CD4-positive, alpha-beta T cell treated with Interleukin-17A for 4 hours (primary cell): ENCODE measurements at places on chromosomes 7 and 10.

DNA sequence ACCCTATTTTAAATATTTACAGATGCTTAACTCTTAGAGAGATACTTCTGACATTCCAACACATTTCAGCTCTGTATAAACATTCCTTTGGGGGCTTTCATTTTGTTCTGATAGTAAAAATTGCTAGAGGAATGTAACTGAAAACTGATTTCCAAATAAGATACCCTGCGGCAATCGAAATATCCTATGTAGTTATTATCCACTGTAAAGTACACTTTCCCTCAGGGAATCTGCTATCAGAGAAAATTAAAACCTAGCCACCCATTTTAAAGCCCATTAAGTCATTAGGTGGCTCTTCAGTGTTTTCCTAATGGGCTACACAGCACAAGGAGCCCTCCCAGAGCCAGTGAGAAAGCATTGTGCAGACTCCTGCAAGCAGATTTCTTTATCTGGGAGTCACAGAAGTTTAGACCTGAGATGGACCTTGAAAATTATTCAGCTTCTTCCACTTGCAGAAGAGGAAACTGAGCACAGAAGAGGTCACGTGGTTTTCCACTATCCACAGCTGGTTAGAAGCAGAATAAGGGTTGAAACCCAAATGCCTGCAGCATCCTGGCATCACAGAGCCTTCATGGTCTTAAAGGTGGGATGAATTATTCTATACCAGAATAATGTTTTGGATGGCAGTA is 12.6 kb upstream of the CPVL start:
- DNase-seq, result no peak

- DNase-seq, result no peak
These were observed 145.1 kb downstream of the CTNNA3 start for GRCh38 chr10:67550838-67551402.

GRCh38 chr10:122019414-122019975 is 30.5 kb downstream of the TACC2 start:
- DNase-seq, result no peak

- no peak for DNase-seq
These were observed 758.7 kb upstream of the CELF2 start for GRCh38 chr10:10259013-10259412.

GRCh38 chr7:672891-673290 is 53.6 kb upstream of the DNAAF5 start:
- DNase-seq, result no peak

DNA sequence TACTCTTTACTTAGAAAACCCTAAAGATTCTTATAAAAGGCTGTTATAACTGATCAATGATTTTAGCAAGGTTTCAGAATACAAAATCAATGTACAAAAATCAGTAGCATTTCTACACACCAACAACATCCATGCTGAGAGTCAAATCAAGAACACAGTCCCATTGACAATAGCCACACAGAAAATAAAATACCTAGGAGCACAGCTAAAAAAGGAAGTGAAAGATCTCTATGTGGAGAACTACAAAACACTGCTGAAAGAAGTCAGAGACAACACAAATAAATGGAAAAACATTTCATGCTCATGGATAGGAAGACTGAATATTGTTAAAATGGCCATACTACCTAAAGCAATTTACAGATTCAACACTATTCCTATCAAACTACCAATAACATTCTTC is 427.0 kb downstream of the KCNMA1 start:
- DNase-seq, result no peak

DNA sequence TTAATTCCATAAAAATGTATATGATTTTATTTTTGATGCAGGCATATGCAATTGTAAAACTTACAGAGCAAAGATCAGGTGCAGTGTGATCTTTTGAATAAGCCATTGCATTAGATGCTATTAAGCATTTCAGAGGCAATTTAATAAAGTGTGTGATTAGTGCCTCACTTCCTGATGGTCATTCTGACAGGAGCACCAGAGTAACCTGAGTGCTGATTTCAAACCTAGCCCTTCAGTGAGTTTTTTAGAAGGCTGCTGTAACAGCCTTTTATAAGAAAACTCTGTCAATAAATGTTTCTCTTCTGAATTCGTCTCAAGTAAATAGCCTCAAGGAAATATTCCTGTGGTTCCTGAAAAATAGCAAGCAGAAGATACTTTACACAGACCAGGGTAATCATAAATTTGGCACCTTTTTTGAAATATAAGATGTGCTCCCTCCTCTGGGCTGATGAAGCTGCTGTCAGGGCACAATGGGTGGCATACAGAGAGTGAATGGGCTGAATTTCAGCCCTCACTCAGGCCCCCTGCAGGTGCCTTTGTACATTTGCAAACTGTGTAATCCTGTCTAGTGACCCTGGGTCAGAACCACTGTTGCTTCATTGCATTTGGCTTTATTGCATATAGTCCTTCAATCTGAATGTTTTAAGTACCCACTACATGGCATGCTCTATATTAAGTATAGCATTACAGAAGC is 193.7 kb upstream of the CSTF2T start:
- no peak for DNase-seq

DNA sequence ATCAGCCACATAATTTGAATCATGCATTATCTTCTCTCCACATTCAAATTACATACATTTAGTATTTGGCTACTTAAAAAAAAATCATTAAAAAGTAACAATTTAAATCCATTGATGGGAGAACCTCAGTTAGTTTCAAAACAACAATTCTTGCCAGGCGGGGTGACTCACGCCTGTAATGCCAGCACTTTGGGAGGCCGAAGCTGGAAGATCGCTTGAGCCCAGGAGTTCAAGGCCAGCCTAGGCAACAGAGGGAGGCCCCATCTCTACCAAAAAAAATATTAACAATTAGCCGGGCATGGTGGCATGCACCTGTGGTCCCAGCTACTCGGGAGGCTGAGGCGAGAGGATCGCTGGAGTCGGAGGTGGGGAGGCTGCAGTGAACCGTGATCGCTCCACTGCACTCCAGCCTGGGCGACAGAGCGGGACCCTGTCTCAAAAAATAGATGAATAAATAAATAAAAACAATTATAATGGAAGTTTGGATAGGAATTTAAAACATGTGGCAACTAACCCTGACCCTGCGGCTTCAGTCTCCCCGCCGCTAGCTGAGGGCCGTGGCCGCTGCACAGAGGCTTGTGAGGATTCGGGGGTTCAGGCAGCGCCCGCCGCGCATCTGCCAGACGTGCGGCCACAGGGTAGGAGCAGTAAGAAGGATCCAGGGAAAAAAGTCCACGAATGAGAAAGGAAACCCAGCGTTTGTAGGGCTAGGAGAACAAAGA is 1.1 kb upstream of the CSGALNACT2 start:
- DNase-seq, result no peak

DNA sequence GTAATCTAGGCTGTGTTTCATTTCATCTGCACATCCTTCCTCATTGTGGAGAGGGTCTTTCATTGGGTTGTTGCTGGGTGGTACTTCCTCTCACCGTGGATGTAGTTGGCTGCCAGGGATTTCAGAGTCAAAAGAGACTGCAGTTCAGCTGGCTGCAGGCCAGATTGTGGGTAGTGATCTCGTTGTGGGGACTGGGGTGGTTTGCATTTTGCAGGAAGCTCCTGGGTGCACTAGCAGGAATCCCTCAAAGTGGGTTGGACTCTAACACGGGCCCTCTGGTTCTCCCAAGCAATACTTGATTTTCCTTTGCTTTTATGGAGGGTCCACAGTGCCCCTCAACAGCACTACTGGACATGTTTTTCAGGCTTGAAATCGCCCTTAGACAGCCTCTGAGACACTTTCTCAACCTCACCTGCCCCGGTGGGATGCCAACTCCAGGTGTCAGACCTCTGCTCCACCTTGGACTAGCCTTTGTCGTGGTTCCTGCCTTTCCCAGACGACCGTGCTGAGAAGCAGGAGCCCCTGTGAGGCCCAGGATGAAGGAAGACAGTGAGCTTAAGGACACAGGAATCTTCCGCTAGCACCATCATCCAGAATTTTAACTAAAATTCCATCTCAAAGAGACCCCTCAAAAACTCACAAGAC is 23.9 kb upstream of the ZNF273 start:
- no peak for DNase-seq

DNA sequence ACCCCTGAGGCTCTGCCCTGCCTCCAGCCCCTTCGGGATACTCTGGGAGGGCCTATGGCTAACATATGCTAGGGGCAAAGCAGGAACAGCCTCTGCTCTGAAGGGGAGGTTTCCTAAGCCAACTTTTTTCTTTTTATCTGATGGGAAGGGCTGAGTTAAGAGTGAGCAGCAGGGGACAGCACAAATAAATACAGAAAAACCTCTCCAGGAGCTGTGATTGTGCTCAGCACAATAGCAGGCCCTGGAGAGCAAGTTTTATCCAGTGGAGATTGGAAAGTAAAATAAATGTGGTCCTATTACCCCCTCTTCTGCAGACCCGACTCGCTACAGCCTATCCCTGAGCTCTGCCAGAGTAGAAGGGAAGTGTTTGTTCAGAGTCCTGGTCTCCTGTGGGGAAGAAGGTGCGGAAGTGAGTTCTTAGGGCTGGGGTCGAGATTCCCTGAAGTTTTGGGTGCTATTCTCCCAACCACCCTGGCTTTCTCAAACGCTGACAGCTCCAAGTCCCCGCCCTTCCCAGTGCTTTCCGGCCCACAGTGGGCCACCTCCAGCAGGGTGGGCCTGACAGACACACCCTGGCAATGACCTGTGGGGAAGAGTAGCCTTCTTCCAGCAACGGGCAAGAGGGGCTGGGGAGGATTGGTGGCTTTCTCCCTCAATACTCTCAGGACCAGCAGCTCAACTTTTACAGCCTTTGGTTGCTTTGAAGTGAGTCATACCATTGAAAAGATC is 23.0 kb upstream of the AFAP1L2 start:
- DNase-seq, result no peak

- DNase-seq, result peak; percentile 70
These were observed 24.6 kb upstream of the INMT start for GRCh38 chr7:30727061-30727945.

DNA sequence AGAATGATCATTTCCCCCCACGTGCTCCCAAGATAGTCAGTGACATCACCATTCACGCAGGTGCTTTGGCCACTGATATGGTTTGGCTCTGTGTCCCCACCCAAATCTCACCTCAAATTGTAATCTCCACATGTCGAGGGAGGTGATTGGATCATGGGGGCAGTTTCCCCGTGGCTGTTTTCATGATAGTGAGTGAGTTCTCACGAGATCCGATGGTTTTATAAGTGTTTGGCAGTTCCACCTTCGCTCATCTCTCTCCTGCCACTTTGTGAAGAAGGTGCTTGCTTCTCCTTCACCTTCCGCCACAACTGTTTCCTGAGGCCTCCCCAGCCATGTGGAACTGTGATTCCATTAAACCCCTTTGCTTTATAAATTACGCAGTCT is 205.4 kb upstream of the SH2B2 start:
- no peak for DNase-seq

GRCh38 chr7:108875139-108875538 is 305.5 kb downstream of the DNAJB9 start:
- no peak for DNase-seq

- no peak for DNase-seq
These were observed 54.1 kb downstream of the C10orf105 start for GRCh38 chr10:71665456-71665855.
